ENCODE measurements at places on chromosomes 1 and 21.

- no peak for DNase-seq
Observed at GRCh38 chr1:174966008-174966572, 33.7 kb upstream of the CACYBP start.

- no peak for DNase-seq
Observed at GRCh38 chr1:40838980-40839942, 22.9 kb downstream of the CITED4 start.

DNA sequence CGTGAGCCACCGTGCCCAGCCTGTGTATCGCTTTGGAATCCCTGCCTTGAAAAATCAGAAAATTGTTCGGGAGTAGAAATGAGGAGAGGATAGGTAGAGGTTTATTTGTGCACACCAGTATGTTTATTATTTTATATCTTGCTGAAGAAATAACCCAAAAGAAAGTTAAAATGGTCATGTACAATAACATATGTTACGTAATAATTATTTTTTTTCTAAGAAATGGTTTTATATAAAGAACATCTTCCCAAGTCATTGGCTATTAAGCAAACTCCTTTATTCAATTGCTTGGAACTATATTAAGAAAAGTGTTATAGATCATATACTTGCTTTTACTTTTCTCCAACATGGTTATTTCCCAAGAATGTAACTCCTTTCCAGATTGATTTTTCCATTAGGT is 171.8 kb downstream of the PHTF1 start:
- DNase-seq, result no peak

- DNase-seq, result no peak
Observed at GRCh38 chr21:45829668-45830067, 151.9 kb upstream of the COL6A1 start.

DNA sequence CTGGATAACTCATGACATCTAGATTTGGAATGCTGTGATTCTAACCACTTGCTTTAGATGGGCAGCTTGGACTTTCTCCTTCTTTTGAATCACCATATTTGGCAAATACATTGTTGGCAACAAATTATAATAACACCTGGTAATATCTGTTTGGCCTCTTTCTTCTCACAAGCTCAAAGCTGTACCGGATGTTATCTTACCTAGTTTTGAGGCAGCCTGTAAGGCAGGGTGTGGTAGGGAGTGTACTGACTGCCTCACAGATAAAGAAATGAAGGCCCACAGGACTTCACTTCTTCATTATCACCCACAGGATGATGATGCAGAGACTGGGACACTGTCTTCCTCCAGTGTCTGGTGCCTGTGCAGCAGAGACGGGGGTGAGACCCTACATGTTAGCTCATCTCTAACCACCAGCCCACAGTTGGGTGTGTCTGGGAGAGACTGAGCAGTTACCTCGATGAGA is 28.5 kb downstream of the TUFT1 start:
- DNase-seq, result no peak

GRCh38 chr1:232696466-232696865 is 66.5 kb upstream of the SIPA1L2 start:
- no peak for DNase-seq

DNA sequence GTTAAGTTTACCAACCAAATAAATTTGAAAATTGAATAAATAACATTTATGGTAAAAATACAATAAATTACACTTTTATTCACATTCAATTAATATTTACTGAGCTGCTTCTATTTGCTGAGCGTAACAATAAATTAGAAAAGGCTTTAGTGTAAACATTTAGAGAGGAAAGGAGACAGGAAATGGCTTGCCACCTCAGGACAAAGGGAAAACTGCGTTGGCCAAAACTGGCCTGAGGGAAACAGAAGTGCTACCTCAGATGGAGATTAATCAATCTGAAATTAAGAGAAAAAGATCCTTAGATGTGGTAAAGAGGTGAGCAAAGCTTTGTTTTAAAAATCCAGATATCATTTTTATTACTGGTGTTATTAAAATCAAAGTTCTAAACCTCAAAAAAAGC is 128.0 kb downstream of the SLC44A5 start:
- peak; percentile 9 for DNase-seq

DNA sequence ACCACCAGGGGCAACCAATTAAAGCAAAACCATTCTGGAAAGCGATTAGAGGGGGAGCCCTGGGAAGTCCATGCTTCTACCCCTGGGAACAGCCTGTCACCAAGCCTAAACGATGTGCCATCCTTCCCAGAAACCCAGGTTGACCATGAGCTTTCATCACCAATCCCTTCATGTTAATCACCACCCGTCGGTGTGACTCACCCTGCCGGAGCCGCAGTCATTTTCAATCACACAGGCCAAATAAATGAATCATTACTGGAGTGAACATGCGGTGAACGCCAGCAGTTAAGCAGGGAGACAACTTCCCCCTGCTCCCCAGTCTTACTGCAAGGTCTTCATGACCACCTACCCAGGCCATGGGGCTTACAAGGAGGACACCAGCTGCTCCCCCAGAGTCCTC is 308.8 kb downstream of the AJAP1 start:
- DNase-seq, result no peak

- DNase-seq, result peak; percentile 53
Observed at GRCh38 chr1:42913426-42914091, 45.1 kb downstream of the SLC2A1 start.

- DNase-seq, result no peak
Observed at GRCh38 chr1:10661453-10661852, 135.0 kb downstream of the CASZ1 start.

DNA sequence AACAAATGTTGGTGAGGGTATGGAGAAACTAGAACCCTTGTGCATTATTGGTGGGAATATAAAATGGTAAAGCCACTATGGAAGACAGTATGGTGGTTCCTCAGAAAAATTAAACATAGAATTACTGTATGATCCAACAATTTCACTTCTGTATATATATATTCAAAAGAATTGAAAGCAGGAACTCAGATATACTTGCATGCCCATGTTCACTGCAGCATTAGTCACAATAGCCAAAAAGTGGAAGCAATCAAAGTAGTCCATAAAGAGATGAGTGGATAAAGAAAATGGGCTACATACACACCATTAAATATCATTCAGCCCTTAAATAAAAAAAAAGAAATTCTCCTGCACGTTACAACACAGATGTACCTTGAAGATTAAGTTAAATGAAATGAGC is 34.1 kb downstream of the ABL2 start:
- DNase-seq, result no peak

- DNase-seq, result peak; percentile 41
Observed at GRCh38 chr1:49995734-49996133, 28.0 kb downstream of the AGBL4 start.

DNA sequence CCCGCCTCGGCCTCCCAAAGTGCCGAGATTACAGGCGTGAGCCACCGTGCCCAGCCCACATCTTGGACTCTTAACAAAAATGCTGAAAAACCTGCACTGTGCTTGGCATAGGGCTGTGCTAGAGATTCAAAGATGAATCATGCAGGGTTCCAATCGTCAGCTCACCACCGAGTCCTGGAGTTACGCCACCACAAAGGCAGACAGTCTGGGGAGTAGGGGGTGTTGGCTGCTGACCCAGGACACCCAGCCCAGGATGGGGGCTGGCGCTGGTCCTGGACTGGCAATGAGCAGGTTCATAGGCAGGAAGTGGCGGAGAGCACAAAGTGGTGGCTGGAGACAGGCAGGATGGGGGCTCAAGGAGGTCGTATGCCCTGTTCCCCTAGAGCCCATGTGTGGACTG is 16.0 kb downstream of the PSRC1 start:
- DNase-seq, result no peak

DNA sequence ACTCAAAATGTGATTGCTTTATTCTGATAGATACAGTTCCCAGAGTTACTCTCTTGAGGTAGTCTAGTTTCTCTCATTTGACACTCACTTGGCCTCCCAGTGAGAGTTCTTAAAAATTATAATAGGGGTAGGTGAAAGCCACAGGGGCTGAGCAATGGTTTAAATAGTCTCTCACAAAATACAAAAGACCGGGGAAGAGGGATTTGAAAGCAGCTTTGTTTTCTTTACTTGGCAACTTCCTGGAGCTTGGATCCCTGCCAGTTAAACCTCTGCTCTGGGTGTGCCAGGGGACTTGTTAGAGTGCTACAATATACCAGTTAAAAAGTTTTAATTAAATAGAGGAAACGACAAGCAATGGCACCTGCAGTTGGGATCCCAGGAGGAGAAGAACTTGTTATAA is 31.7 kb downstream of the OR13G1 start:
- peak; percentile 4 for DNase-seq

GRCh38 chr21:33362044-33362555 is 37.3 kb downstream of the IFNAR1 start:
- peak; percentile 85 for DNase-seq

DNA sequence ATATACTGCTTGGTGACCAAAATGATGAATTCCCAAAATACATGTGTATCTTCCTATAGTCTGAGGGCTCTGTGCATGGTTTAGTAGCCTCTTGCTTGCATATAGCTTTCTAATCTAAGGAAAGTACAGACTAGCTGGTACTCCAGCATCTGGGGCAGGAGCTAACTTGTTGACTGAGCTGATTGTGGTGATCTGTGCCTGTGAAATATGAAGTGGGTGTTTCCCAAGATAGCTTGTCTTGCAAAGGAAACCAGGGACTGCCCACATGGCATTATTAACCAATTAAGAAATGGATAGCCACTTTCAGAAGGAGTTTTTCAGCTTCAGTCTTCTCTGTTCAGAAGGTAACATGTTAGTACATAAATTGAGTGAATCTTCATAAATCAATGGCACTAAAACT is 219.8 kb downstream of the NEGR1 start:
- DNase-seq, result no peak

DNA sequence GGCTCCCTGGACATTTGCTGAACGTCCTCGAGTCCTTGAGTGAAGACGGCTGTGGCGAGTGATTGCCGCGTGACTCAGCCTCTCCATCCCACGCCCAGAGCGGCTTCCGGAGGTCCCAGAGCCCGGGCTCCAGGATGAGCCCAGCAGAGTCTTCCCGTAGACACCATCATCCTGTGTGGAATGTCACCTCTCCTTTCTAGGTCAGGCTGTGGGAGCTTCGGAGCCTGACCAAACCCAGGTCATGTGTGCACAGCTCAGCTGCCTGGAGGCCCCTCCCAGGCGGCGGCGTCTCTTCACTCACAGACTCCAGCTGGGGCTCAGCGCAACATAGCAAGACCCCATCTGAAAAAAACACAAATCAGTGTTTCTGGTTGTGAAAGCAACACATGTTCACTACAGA is 38.2 kb downstream of the PRKCZ start:
- no peak for DNase-seq

GRCh38 chr1:64248065-64248464 is 44.6 kb downstream of the UBE2U start:
- DNase-seq, result no peak

DNA sequence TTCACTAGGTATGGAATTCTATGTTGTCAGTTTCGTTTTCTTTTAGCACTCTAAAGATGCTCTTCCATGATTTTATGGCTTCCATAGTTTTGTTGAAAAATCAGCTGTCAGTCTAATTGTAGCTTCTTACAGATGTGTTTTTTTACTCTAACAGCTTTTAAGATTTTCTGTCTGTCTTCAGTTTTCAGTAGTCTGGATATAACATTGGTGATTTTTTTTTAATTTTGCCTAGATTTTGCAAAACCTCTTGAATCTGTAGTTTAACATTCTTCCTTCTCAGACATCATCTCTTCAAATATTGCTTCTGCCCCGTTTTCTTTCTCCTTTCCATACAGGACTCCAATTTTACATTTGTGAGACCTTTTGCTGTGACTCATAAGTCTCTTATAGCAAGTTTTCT is 17.9 kb upstream of the DYRK1A start:
- no peak for DNase-seq

- DNase-seq, result no peak
Observed at GRCh38 chr1:32876341-32877210, 5.9 kb upstream of the FNDC5 start.

GRCh38 chr1:111142356-111142975 is 2.4 kb downstream of the CEPT1 start:
- no peak for DNase-seq

Data from SHP77 treated with DMSO at 0.1 percent for 48 hours (cell line).